ENCODE measurements at places on chromosomes 2 and 18. TPM values are rescaled to one million over a fixed set of nuclear protein-coding genes. Genes with fewer than 3 reads are reported as not detected.

Gene EML6
- 0.88 TPM for polyA plus RNA-seq

Gene LHCGR
- polyA plus RNA-seq, result 0.59 TPM

Gene ANKRD53
- 0.35 TPM for polyA plus RNA-seq

Gene RAB17
- polyA plus RNA-seq, result 10.9 TPM

Gene NPPC
- 2.2 TPM for polyA plus RNA-seq

Gene HS1BP3
- 12.2 TPM for polyA plus RNA-seq

Gene APCDD1
- polyA plus RNA-seq, result 16.2 TPM

Measured in esophagus (tissue), 2 donors.